ENCODE measurements at places on chromosomes 12 and 14. TPM values are rescaled to one million over a fixed set of nuclear protein-coding genes. Genes with fewer than 3 reads are reported as not detected.

The PHLDA1 gene
- polyA plus RNA-seq, result 26.2 TPM

The APOF gene
- polyA plus RNA-seq, result not detected

The KRT6C gene
- not detected for polyA plus RNA-seq

The RGS6 gene
- not detected for polyA plus RNA-seq

The CMKLR1 gene
- polyA plus RNA-seq, result 0.31 TPM

The EFS gene
- polyA plus RNA-seq, result 4.4 TPM

The CPNE8 gene
- polyA plus RNA-seq, result not detected

The C1S gene
- polyA plus RNA-seq, result 14.5 TPM

DNA sequence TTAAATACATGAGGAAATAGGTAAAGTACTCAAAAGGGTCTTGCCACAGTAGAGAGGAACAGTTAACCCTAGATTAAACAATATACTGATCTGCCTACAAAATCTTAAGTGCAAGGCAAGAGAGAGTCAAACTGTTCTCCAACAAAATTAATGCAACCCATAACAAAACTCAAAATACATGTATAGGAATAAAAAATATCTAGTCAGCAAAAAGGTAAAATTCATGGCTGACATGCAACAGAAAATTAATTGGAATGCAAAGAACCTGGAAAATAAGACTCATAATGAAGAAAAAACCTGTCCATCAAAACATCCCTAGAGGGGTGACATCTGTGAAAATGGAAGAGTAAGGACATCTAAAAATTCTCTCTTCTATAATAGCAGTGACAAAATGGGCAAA lies 173.6 kb downstream of the ADAMTS20 start:
- no peak for DNase-seq
- no peaks in the 10 kb centered on the region for H3K27me3 ChIP-seq
- H3K27ac ChIP-seq, result no peak overlapping the region
- no peaks in the 10 kb centered on the region for H3K4me1 ChIP-seq
- no peak overlapping the region for H3K4me3 ChIP-seq

- DNase-seq, result peak; percentile 11
- no peaks in the 10 kb centered on the region for H3K4me1 ChIP-seq
- H3K27ac ChIP-seq, result no peak overlapping the region
- no peaks in the 10 kb centered on the region for H3K36me3 ChIP-seq
- H3K4me3 ChIP-seq, result no peak overlapping the region
Measured at GRCh38 chr12:44000309-44000952, 164.6 kb downstream of the TMEM117 start.

GRCh38 chr12:84035766-84036165 lies 876.8 kb downstream of the SLC6A15 start:
- H3K36me3 ChIP-seq, result no peaks in the 10 kb centered on the region
- H3K27ac ChIP-seq, result no peak overlapping the region
- H3K4me3 ChIP-seq, result no peak overlapping the region
- H3K27me3 ChIP-seq, result no peaks in the 10 kb centered on the region
- H3K4me1 ChIP-seq, result no peaks in the 10 kb centered on the region

GRCh38 chr12:3087758-3088650 lies 10.8 kb downstream of the TSPAN9 start:
- peaks cover 21% of the 10 kb centered on the region for H3K4me1 ChIP-seq
- H3K27me3 ChIP-seq, result no peaks in the 10 kb centered on the region
- no peak overlapping the region for H3K4me3 ChIP-seq
- H3K36me3 ChIP-seq, result no peaks in the 10 kb centered on the region
- DNase-seq, result no peak
- no peak overlapping the region for H3K27ac ChIP-seq

- H3K4me3 ChIP-seq, result no peak overlapping the region
- H3K4me1 ChIP-seq, result no peaks in the 10 kb centered on the region
- DNase-seq, result no peak
- peaks cover 4% of the 10 kb centered on the region for H3K36me3 ChIP-seq
Measured at GRCh38 chr14:93628048-93628447, 160.2 kb downstream of the PRIMA1 start.

DNA sequence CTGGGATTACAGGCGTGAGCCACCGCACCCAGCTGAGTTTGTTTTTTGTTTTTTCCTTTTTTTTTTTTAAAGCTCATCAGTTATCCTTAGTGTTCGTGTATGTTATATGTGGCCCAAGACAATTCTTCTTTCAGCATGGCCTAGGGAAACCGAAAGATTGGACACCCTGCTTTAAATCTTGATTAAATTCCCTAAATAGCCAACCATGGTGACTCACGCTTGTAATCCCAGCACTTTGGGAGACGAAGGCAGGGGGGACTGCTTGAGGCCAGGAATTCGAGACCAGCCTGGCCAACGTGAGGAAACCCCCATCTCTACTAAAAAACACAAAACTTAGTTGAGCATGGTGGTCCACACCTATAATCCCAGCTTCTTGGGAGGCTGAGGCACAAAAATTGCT lies 131.1 kb downstream of the MED13L start:
- H3K4me1 ChIP-seq, result peaks cover 48% of the 10 kb centered on the region
- H3K27me3 ChIP-seq, result no peaks in the 10 kb centered on the region
- H3K4me3 ChIP-seq, result no peak overlapping the region
- no peak overlapping the region for H3K27ac ChIP-seq
- no peak for DNase-seq

DNA sequence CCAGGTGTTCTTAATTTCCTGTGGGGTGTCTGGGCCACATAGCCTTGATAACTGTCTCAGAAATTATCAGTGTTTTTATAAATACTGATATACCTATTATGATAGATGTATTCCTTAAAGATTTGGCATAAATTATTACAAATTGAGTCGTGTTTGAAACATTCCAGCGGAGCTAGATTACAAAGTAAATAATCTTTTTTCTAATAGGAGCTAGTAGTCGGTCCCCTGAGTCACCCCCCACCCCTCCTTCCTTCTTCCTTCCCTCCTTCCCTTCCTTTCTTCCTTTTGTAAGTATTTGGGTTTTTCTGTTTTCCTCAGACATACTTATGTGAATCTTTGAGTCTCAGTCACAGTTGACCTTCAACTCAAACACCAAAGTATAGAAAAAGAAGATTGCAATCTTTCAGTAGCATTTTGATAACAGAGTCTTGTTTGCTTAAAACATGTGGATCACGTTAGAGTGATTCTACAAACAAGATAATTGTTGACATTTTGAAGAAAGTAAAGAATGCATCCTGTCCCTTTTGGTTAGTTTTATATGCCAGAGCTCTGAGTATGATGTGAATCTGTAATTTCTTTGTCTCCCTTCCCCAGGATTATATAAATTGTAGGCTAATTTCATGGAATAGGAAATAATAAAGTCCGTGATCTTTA lies 264.0 kb downstream of the FUT8 start:
- peak; percentile 11 for DNase-seq
- peaks cover 8% of the 10 kb centered on the region for H3K36me3 ChIP-seq
- H3K4me3 ChIP-seq, result no peak overlapping the region
- H3K27ac ChIP-seq, result no peak overlapping the region
- no peaks in the 10 kb centered on the region for H3K27me3 ChIP-seq
- no peaks in the 10 kb centered on the region for H3K4me1 ChIP-seq

DNA sequence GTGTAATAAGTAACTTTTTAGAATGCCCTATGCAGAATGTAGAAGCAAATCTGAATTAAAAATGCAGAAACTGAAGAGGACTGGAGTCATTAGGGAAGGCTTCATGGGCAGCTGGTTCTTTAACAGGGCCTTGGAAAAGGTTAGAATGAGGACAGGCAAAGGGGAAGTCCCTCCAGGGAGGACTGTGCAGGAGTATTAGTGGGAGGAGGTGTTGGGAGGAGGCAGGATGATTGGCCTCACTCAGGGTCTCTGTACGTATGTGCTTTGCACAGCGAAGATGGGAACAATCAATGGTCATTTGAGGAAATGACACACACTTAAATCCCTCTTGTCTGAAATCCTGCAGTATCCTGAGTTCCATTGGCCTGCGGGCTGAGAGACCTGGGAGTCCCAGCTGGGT lies 119.7 kb downstream of the PTCSC3 start:
- peaks cover 10% of the 10 kb centered on the region for H3K27me3 ChIP-seq
- H3K27ac ChIP-seq, result no peak overlapping the region
- no peaks in the 10 kb centered on the region for H3K36me3 ChIP-seq
- DNase-seq, result no peak
- no peak overlapping the region for H3K4me3 ChIP-seq

GRCh38 chr12:6534945-6535696 lies 804 bp downstream of the GAPDH start:
- peak overlapping the region; percentile 95 for H3K27ac ChIP-seq
- DNase-seq, result peak; percentile 81
- H3K27me3 ChIP-seq, result no peaks in the 10 kb centered on the region
- peaks cover 15% of the 10 kb centered on the region for H3K4me1 ChIP-seq

DNA sequence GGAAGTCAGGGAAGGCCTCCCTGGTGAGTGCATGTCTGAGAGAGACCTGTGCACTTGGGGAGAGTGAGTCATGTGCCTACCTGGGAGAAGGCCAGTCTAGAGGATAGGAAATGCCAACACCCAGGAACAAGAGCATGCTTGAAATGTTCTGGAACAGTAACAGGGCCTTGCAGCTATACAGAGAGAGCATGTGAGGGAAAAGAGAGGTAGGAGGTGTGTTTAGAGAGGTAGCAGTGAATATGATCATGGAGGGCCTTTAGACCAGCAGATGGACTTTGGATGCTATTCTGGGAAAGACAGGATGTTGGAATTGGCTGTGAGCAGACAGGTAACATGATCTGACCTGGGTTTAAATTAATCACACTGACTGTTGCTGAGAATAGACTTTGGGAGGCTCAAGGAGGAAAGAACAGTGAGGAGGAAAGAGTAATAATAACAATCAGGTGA lies 1143.6 kb downstream of the FLRT2 start:
- no peak overlapping the region for H3K4me3 ChIP-seq
- no peak overlapping the region for H3K27ac ChIP-seq
- H3K4me1 ChIP-seq, result no peaks in the 10 kb centered on the region
- no peaks in the 10 kb centered on the region for H3K27me3 ChIP-seq

GRCh38 chr12:4037747-4038312 lies 164.6 kb upstream of the PARP11 start:
- H3K36me3 ChIP-seq, result no peaks in the 10 kb centered on the region
- peaks cover 67% of the 10 kb centered on the region for H3K27me3 ChIP-seq
- H3K27ac ChIP-seq, result no peak overlapping the region
- no peaks in the 10 kb centered on the region for H3K4me1 ChIP-seq
- no peak overlapping the region for H3K4me3 ChIP-seq

GRCh38 chr14:22071006-22071405 lies 397.4 kb upstream of the OR4E1 start:
- no peak overlapping the region for H3K27ac ChIP-seq
- no peaks in the 10 kb centered on the region for H3K4me1 ChIP-seq
- no peaks in the 10 kb centered on the region for H3K27me3 ChIP-seq
- H3K36me3 ChIP-seq, result no peaks in the 10 kb centered on the region

GRCh38 chr12:40137252-40137651 lies 31.4 kb upstream of the SLC2A13 start:
- H3K27ac ChIP-seq, result no peak overlapping the region
- H3K4me1 ChIP-seq, result no peaks in the 10 kb centered on the region
- H3K4me3 ChIP-seq, result no peak overlapping the region

DNA sequence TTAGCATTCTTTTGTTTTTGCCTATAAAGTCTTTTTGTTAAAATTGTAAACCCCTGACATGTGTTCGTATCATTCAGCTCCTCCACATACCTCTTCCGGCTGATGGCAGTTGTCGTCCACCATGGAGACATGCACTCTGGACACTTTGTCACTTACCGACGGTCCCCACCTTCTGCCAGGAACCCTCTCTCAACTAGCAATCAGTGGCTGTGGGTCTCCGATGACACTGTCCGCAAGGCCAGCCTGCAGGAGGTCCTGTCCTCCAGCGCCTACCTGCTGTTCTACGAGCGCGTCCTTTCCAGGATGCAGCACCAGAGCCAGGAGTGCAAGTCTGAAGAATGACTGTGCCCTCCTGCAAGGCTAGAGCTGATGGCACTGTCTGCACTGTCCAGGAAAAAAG lies 7.7 kb downstream of the ALKBH2 start:
- DNase-seq, result no peak
- H3K36me3 ChIP-seq, result peaks cover 74% of the 10 kb centered on the region
- H3K27ac ChIP-seq, result no peak overlapping the region
- H3K4me1 ChIP-seq, result no peaks in the 10 kb centered on the region

- peak; percentile 89 for DNase-seq
- peaks cover 17% of the 10 kb centered on the region for H3K4me1 ChIP-seq
- H3K27ac ChIP-seq, result no peak overlapping the region
- peak overlapping the region; percentile 54 for H3K4me3 ChIP-seq
- H3K36me3 ChIP-seq, result no peaks in the 10 kb centered on the region
Measured at GRCh38 chr14:102314242-102315011, 5.1 kb upstream of the ZNF839 start.

Measured in SK-N-SH (cell line).